Activated naive CD4-positive, alpha-beta T cell treated with anti-CD3 and anti-CD28 coated beads, Interleukin-2, amount 50 U/mL, for 16 hours (primary cell): ENCODE measurements at places on chromosomes 1 and 21.

DNA sequence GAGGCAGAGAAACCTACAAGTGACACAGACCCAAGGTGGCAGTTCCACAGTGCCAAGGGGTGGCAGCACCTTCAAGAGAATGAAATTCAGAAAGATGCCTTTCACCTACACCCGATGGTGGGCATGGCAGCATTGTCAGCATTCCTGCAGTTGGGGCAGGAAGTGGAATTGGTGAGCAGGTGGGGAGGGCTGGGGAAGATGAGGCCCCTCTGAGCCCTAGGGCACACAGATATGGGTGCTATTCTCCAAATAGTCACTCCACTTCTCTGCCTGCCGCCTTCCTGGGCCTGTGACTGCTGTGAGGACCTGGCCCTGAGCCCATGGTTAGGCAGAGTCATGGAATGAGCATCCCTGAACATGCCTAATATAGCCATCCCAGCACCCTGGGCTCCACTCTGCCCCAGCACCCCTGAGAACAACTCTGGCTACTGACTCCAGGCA, 8.3 kb downstream of the SHISA4 start:
- no peak for DNase-seq

DNA sequence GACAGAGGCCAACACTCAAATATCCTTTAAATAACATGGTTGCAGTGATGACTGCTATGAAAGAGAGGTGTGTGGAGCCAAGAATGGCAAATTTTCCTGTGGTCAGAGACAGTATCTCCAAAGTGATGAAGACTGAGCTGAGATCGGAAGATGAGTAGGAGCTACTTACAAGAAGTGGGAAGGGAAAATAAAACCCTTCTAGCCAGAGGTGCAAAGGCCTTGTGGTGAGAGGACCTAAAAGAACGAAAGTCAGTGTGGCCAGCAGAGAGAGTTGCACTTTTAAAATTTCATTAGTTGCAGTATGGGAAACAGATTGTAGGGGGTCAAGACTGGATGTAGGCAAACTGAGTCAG, 17.8 kb downstream of the SLAMF7 start:
- DNase-seq = no peak

GRCh38 chr1:65027666-65028358, 61.5 kb upstream of the JAK1 start:
- no peak for DNase-seq

DNA sequence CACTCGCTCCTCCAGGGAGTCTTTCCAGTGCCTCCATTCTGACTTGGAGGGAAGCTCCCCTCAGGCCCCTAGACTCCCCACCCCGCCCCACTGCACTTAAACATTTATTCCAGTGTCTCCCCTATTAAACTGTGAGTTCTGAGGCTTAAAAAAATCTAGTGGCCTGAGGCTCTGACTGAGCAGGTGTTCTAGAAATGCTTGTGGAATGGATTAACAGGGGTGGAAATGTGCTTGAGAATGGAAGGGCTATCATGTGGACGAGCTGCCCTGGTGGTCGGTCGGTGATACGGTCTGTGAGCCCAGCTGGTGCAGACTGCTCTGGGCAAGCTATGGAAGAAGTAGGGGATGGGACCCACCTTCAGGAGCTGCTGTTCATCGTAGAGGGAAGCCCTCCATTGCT, 130.2 kb downstream of the PEX14 start:
- DNase-seq = no peak

DNA sequence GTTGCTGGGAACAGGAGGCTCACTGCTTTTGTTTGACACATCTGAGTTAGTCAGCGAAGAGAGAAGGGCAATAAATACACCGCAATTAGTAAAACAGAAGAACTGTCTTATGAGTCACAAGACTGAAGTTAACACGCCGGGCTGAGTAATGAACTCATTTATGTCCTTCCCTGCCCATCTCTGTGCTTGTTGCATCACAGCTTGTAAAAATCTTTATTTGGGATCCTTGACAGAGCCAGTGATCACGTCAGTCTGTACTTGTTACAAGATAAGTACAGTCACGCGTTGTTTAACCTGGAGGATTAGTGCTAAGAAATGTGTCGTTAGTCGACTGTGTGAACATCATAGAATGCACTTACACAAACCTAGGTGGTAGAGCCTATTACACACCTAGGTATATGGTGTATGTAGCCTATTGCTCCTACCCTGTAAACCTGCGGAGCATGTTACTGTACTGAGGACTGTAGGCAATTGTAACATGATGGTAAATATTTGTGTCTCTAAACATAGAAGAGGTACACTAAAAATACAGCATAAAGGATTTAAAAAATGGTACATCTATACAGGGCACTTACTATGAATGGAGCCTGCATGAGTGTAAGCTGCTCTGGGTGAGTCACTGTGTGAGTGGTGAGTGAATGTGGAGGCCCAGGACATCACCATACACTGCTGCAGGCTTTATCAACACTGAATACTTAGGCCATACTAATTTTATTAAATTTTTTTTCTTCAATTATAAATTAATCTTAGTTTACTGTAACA, 272.2 kb downstream of the TNR start:
- no peak for DNase-seq

DNA sequence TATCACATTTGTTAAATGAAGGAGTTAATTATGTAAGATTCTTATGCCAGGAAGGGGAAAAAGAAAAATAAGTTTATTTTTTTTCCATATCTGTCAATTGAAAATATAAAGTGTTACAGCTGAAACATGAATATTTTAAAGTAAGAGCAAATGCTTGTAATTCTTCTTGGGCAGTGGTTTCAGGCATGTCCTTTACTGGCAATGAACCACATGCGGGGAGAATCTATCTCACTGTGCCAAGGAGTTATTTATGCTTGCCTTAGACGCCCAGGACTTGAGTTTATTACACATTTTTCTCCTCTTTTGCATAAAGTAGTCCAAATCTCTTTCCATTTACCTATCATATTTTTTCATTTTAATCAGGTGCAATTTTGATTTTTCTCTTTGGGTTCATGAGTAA, 207.8 kb upstream of the NRIP1 start:
- DNase-seq = no peak

DNA sequence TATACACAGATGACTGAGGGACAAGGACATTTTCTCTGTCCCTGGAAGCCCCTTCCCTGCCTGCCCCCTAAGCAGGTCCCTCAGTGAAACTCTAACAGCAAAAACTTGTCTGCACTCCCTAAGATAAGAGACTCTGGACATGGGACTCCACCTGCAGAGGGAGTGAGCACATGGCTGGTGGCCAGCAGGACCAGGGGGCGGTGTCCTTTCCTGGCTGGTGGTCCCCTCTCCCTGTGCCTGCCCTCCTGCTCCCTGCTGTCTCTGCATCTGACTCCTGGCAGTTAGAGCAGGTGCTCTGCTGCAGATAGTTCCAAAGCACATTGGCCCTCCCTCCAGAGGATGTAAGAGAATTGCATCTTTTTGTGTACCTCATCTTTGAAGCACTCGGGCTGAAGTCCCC, 215.5 kb downstream of the GRIK3 start:
- DNase-seq = no peak

DNA sequence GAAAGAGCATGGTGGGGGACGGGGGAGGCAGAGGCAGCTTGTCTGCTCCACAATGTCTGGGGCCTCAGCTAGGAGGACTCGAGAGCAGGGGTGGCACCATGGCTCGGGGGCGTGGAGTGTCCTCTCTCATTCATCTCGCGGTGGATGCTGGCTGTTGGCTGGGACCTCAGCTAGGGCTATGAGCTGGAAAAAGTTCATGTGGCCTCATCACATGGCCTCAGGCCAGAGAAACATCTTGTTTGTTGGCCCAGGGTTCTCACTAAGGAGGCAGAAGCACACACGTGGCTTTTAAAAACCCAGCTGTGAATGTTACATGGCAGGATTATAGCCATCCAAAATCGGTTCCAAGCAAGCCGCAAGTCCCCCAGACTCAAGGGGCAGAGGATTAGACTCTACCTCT, 6.2 kb upstream of the CENPS start:
- no peak for DNase-seq

DNA sequence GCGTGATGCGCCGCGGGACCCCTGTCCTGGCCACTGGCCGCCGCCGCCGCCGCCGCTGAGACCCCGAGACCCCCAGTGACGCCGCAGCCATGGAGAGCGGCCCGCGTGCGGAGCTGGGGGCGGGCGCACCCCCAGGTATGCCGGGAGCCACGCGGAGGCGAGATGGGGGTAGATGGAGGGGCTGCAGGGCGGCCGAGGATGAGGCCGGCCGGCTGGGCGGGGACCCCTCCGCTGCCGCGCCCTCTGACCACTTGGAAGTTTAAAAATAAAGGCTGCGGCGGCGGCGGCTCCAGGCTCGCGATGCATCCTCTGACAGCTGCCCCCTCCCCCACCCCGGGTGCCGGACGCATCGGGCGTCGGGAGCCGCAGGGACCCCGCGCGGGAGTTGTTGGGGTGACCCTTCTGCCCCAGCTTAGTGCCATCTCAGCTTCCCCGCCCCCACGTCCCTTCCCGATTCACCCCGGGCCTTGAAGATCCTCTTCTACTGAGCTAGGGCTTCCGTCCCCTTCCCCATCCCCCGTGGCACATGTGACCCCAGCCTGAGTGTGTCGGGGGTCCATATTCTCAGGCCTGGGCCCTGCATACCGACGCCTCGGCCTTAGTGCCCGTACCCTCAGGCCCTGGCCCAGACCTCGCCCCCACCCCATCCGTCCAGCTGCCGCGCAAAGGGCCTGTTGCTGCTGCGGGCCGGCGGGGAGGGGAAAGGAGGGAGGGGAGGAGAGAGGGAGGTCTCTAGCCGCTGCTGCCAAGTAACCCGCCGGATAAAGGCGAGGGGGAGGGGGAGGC, 562 bp downstream of the MAP7D1 start:
- DNase-seq = peak; percentile 68

DNA sequence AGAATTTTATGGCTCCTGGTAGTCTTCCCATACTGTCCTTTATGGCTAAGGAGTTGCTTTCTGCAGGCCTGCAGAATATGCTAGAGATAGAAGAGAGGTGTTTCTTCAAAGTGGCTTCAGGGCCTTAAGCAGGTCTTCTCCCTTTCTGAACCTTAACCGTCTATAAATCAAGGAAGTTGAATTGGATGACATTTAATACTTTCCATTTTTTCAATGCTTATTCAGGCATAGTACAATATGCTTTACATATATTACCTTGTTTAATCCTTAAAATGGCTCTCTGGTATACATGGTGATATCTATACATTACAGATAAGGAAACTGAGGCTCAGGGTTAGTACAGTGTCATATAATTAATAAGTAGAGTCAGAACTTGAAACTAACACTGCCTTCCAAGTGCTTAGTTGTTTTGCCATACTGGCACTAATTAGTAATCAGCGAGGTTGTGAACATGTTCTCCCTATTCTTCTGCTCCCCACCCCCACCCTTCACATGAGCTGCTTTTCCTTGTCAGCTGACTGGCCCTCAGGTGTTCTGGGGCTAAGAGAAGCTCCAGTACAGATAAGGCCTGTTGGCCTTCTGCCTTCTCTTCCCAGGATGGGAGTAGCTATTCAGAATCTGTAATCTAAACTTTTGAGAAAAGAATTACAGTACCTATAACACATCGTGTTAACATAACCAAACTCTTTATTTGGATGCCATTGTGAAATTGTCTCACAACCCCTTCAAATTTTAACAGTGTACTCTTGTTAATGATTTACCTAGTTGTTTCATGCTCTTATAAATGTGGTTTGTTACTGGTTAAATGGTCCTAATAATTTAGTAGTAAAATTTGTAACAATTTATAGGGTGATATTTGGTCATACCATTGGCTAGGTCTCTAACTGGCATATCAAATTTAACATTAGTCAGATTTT, 13.6 kb downstream of the NFYC start:
- DNase-seq = no peak

DNA sequence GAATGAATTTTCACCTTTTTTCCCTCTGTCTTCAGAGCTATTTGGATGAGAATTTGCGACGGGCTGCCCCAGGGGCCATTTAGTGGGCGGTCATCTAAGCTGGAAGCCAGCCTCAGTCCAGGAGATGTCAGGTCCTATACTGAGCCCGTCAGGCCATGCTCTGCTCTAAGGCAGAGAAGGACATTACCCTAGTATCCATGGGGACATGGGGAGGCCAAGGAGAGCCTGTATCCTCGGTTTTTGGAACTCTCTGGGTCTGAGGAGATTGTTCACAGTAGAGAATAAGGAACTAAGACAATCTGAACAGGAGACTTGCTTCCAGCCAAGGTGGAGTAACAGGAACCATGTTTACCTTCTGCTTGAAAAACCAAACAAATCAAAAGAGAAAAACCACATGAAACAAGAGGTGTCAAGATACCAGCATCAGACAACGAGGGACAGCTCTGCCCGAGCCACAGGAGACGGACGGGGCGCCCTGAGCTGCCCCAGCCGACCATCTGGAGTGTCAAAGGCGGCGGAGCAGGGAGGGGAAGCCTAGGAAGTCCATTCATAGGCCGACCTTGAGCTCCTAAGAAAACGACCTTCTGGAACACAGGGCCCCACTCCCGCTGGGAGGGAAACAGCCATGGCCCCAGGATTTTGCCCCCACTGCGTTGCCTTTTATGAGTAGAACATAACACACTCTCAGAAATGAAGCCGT, 20.0 kb upstream of the ADARB1 start:
- DNase-seq = no peak

DNA sequence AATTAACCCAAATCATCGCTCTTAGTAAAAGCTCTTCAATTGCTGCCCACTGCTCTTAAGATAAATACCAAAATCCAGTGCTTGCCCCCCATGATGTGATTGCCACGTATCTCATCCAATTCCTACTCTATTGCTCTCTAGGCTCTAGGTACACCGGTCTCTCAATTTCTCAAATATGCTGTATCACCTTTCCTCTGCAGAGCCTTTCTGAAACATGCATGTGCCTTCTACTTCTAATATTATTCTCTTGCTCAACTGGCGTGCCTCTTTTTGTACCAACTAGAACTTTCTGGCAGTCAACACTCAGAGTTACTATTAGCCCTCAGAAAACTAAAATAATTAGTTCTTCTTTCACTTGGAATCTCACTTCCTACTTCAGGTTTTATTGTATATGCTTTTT, 111.7 kb upstream of the LBR start:
- no peak for DNase-seq
